IPS DF 6.9 (cell line): ENCODE measurements at places on chromosomes 2 and 18.

GRCh38 chr2:102032368-102033030, 40.7 kb downstream of the IL1R2 start:
- no peak for DNase-seq

GRCh38 chr2:25062511-25062917, 20.6 kb downstream of the EFR3B start:
- DNase-seq = no peak

DNA sequence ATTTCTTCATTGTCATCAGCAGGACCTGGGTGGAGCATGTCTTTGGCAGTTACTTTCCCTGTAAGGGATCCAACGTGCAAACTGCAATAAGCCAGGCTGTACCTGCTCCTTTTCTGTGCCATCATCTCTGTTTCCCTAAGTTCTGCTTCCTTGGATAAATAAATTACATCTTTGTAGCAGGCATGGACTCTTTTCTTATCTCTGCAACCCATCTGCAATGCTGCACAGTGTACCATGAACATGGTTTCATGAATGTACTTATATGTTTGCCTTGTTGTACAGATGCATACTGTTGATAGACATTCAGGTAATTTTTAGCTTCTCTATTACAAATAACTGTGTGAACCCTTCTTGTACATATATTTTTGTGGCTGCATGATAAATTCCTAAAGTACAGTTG, 616.7 kb upstream of the PIK3C3 start:
- DNase-seq = no peak

DNA sequence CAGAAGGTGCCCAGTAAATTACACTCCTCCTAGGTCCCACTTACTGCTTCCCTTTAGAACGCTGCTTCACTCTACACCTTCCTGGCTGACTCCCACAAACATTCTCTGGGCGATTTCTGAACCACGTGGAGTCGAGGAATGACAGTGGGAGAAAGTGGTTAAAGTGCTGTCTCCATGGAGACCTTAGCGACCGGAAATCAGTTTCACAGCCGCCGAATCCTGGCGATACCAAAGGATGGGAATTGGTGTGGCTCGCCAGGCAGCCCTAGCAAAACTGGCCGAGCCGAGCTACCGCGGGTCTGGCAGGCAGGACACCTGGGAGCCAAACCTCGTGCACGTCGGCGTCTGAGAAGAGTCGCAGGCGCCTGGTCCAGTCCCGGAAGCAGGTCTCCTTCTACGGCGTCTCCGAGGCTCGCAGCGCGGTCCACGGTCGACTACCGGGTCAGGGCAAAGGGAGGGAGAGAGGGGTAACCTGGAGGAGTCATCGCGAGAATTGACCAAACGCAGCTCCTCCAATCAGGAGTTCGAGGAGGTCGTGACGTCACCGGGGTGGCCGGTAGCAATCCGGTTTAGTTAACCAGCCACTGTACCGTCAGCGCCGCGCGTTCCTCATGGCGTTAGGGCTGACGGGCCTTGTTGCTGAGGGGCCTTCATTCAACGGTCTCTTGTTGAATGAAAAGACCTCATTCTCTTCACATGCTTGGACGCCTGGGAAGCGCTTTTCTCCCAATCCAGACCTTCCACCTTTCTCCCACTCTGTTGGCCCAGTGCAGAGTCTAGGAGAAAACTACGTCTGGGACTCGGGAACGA, at the start of gene THADA:
Gene THADA, minus strand, starts transcription at position 436 of the 810 bp plus-strand sequence. CDS start 3,646 bp downstream, outside the sequence.
- DNase-seq = peak; percentile 98

- no peak for DNase-seq
These were observed 232.2 kb upstream of the ETAA1 start for GRCh38 chr2:67164771-67165522.

GRCh38 chr2:160916300-160916699, 243.9 kb upstream of the TANK start:
- DNase-seq = no peak

DNA sequence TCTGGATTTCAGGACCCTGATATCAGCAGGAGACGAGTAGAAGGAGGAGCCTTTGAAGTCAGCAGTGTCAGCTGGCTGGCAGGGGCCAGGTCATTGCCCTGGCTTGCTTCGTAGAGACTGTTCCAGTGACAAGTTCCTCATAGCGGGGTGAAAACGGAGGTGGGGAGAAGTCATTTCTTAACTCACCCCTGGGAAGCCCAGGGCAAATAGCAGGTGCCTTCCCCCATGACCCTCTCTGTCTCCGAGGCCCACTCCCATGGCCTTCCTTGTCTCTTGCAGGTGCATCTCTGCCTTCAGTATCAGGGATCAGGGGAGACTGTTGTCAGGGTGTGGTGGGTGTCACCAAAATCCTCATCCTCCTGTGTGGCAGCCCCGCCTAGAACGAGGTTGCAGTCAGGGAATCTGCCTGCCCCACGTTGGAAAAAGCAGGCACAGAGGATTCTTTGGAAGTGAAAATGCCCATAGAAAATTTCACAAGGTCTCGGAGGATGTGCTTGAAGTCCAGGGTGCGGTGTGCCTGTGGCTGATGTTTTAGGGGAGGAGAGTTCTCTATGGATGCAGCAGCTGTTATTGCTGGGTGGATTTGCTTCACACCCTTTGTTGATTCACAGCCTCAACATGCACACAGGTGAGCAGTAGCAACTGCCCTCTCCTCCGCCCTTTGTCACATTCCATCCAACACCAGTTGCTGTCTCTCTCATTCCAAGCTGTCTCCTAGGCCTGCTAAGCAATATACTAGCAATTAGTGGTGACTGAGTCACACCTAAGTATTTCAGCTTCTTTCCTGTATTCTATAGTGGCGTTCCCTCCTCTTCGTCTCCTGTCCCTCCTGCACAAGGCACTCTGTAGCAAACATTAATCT, 142.6 kb upstream of the FHL2 start:
- no peak for DNase-seq

DNA sequence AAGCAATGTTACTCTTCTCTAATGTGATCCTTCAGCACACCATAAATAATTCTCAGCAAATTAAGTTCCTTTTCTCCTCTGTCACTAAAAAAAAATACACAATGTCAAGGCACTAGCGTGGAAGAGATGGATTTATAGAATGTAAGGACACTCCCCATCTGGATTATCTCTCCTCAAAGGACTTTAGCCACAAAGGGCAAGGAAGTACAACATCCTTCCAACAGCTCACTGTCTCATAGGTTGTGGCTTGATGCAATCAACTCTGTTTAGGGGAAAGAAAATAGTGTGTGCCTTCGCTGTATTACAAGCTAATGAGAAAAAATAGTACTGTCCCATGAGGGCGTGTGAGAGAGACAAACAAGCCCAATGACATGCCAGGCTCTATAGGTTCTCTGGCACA, 129.1 kb upstream of the DNMT3A start:
- DNase-seq = no peak

GRCh38 chr2:207725873-207726578, 14.6 kb downstream of the CCNYL1 start:
- DNase-seq = no peak

DNA sequence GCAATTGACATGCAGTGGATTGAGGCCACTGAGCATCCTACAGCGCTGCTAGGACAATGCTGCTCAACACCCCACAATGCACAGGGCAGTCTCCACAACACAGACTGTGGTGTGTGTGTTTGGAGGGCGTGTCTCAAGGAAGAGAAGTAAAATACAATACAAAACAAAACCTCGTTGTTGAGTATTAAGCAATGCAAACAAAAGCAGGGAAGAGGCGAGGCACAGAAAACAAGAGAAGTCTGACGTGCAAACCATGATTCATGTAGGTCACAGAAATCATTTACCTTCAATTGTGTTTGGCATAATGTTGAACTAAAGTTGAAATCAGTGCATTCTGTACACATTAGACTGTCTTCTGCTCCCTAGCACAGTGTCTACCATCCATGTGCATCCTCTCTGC, 260.9 kb downstream of the PHLPP1 start:
- no peak for DNase-seq

DNA sequence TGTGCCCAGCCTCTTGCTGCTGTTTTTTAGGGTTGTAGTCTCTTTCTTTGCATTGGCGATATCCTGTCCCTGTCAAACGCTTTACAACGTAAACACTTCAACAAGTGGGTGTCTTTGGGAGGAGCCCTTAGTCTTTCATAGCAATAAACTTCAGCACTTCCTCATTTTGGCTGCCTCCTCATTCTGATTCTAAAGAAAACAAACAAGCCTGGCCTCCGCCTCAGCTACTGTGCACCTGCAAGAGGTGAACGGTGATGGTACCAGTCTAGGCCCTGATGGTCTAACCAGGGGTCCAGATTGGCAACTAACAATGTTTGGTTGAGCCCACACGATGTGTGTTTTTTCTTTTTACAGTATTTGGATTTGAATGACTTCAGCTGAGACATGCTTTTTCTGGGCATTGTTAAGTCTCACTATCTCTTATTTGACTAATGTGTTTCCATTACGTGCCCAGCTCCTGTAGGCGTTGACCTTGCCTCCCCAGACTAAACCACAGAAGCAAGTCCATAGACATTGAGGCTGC, 53.2 kb upstream of the CUL3 start:
- DNase-seq = no peak
